ENCODE measurements at places on chromosomes 16 and 17.

DNA sequence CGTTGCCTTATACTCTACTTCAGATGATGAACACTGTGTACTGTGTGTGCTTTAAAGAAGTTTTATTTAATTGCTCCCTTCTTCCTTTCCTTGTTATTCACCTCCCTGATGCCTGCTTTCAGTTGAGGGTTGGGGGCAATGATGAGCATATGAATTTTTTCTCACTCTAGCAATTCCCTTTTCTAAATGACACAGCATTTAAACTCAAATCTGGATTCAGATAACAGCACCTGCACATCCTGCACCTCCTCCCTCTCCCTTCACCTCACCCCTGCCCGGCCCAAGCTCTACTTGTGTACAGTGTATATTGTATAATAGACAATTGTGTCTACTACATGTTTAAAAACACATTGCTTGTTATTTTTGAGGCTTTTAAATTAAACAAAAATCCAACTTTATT is 13.0 kb upstream of the PNPO start:
- DNase-seq = no peak

DNA sequence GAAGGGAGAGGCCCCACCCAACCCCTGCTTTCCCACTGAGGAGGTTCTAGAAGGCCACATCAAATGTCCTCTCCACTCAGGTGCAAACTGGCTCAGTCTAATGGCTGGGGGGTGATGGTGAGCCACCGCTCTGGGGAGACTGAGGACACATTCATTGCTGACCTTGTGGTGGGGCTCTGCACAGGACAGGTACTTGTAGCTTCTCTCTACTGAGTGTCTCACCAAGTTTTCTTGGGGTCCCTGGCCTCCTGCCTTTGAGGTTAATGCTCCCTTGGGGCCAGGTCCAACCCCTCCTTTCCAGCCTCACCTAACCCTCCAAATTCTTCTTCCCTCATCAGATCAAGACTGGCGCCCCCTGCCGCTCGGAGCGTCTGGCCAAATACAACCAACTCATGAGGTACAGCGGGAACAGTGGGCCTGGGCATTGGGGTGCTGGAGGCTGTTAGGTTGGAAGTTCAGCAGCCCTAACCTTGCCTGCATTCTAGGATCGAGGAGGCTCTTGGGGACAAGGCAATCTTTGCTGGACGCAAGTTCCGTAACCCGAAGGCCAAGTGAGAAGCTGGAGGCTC is 5.7 kb downstream of the ENO3 start:
- no peak for DNase-seq

DNA sequence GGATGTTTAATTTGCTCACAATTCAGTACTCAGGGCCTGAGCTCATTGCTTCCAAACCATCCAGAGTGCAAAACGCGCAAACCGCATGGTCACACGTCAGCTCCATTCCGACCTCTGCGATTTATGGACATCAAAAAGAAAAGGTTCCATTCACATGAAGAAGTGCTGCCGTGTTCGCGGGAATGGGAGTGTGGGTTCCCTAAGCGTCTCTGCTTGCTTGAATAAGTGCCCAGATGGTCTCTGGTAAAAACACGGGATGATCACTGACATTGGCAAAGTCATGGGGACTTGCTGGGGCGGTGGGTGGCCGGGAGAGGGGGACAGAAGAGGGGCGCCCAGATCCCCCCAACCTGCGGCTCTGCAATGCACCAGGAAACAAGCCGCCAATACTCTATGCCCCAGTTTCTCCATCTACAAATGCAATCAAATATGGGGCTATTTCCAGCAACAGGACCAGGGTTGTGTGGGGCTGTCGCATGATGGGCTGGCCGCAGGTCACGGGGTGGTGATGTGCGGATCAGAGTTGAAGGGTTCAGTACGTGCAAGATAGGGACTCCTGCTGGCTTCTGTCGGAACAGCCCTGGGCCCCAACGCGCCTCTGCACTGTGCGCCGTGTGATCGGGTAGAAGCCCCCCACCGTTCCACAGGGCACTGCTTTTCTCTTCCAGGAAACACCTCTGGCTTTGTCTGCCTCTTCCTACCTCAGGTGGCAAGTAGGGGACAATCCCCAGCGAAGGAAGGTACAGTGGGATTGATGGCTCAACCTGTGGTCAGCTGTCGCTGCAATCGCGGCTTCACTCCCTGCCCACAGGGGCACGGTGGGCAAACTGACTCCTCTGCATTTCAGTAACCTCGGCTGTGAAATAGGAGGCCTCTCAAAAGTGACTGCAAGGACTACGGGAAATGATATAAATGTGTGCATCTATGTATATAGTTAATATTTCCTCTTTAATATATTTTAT is 11.2 kb downstream of the FOXF1 start:
- DNase-seq = no peak

DNA sequence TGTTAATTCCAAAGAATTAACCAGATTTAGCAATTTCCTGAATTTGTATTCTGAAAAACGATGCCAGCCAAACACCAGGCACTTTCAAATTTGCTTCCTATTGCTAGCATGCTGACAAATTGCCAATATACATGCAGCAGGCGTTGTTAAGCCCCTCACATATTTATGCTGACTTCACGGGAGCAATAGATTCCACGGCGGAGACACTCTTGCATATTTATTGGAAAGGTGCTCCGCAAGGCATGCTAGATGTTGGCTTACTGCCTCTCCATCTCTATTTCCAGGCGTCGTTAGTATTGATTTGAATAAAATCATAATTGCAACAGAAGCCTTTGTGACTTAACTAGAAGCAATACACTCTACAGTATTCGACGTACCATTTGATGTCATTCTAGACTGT is 211.0 kb upstream of the IRX5 start:
- no peak for DNase-seq

- no peak for DNase-seq
Measured at GRCh38 chr17:2928294-2928890, 132.2 kb downstream of the RAP1GAP2 start.

- no peak for DNase-seq
Measured at GRCh38 chr17:36089888-36090836, at the start of gene CCL3. TSS of gene CCL3 (minus strand) at chr17:36090143. CDS start at chr17:36090058, 85 bp downstream.

DNA sequence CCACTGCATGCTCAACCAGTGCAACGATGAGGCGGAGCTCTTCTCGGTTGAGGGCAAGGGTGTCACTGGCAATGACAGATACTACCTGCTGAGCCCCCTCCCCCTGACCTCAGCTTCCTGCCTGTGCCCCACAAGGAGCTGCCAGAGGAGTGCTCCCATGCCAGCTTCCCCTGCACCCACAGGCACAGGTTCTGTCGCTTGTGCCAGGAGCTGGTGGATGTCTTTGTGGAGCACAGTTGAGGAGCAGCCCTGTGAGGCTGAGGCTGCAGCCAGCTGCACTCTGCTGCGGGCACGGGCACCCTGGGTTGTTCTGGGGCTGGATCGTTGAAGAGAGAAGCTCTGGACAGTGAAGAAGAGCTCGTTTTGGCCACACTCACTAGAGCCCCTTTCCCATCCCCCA is 165.3 kb upstream of the ZNF267 start:
- DNase-seq = no peak

DNA sequence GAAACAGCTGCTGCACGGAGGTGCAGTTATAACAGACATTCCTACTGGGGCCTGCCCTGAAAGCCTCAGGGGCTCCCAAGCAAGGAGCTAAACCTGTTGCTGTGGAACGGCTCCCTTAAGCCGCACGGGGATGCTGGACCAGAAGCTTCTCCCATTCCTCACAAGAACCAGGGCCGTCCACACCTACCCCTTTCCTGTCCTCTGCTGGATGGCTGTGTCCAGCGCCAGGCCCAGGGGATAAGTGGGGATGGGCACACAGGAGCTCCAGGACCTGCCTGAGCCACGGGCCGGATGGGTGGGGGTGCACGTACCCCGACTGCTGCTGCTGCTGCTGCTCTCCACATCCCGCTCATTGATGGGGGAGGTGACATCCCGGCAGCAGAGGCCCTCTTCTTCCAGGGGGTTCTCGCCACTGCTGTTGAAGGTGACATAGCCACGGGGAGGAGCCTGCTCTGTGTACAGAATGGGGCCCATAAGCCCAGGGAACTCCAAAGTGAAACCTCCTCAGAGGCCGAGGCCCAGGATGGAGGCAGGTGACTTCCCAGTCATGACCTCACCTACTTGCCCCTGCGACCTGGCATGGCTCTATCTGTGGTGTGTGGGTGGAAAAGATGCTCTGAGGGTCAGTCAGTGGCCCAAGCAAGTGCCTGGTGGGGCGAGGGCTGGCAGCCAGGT is 8.6 kb downstream of the NUDT16L1 start:
- no peak for DNase-seq

GRCh38 chr17:81031566-81032550 is 3.1 kb upstream of the BAIAP2 start:
- DNase-seq = no peak

GRCh38 chr17:60422162-60422665 is at the start of gene CHCT1:
TSS of gene CHCT1 (plus strand) at chr17:60422489. CDS start at chr17:60422593, 104 bp downstream.
- DNase-seq = no peak

GRCh38 chr16:19105131-19105530 is 8.6 kb upstream of the ITPRIPL2 start:
- DNase-seq = no peak

GRCh38 chr16:67246756-67247191 is 507 bp downstream of the FHOD1 start:
- no peak for DNase-seq

- no peak for DNase-seq
Measured at GRCh38 chr17:44119798-44120197, 3.6 kb downstream of the HDAC5 start.

DNA sequence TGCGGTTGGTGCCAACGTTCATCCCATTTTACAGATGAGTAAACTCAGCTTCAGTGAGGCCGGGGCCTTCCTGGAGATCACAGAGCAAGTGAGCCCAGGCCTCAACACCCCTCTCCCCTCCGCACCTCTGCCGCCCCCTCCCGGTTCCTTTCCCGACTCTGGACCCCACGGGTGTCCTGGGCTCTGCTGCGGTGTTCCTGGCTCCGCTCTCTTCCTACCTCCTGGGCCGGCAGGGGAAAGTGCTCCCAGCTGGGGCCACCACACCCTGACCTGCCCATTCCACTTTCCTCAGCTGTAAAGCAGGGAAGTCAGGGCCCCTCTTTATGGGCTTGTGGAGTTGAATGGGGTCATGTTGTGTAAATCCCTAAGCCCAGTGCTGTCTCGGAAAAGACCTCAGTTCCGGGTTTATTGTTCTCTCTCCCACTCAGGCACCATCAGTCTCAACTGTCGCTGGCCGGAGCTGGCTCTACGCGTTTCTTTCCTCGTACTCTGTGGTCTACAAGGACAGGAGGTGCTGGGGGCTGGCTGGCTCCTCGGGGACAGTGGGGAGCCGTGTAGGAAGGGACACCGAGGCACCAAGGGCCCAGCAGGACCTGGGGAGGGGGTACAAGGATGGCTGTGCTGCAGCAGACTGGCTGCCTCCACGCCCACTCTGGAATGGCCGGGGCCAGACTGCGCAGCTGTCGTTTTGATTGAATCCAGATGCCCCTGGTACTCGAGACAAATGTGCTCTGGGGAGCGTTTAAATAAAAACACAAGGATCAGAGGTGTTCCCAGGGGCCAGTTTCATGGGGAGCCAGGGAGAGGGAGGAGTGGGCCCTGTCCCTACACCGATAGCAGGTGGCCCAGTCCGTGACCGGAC is 21.7 kb upstream of the ACSF3 start:
- no peak for DNase-seq

GRCh38 chr16:78742501-78743283 is 643.2 kb downstream of the WWOX start:
- no peak for DNase-seq

- DNase-seq = no peak
Measured at GRCh38 chr16:82699711-82700495, 73.1 kb downstream of the CDH13 start.

DNA sequence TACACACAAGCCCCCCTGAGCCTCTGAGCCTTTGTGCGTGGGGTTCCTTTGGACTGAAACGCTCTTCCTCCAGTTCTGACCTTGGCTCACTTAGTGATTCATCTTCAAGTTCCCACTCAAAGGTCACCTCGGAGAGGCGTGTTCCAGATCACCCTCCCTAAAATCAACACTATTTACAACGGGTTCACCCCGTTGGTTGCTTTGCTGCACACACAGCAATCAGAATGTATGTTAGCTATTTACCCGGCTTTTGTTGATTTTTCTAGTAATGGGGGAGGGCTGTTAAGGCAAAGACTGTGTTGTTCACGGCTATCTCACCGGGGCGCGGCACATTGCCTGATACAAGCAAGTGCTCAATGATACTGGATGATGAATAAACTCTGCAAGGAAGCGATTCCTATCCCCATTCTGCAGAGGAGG is 977 bp downstream of the NAGPA start:
- DNase-seq = no peak

DNA sequence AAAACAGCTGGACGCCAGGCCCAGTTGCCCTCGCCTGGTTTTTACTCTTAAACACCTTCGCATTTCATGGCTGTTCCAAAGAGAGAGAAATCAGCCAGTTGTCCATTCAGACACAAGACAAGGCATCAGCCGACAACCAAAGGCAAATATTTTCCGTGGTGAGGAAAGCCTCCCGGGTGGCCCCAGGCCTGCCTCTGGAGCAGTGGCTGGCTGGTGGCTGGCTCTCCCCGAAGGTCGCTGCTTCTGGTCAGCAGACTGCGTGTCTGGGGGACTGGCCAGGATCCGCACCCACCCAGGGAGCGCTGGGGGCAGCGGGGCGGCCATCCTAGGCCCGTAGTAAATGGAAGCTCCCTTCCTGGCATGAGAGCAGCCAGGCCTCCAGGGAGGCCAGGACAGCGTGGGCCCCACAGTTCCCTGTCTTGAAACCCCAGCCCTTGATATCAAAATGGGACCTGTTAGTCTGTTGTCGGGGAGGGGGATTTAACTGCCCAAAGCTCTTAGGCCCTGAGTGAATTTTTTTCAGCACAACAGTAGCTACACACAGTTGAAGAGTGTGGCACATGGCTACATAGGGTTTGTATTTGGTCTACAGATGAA is 57.7 kb downstream of the SREBF1 start:
- DNase-seq = no peak

DNA sequence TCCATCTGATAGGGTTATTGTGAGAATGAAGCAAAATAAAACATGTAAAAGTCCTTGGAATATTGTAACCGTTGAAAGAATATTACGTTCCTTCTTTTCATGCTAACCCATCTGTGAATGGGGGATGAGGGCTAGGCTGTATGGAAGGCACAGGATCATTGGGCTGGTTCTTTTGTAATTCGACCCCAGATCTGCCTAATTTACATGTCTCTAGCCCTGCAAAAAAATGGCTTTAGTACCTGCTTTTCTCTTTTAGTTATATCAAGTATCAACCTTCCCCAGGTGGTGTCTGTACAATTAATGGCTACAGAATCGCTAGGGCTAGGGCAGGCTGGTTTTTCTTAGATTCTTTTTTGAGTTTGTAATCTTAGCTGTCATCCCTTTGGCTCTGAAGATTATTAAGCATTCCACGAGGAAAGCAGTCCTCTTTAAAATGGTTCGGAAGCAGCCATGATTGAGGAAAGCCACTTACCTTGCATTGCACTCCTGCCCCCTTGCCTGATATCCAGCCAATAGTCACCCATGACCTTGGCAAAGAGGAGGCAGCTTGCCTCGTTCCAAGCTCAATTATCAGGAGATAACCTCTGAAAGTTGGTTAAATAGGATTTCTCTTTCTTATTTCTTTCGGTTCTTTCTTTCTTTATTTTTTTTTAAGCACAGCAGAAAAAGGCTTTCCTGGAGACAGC is 153.9 kb upstream of the ZKSCAN2 start:
- no peak for DNase-seq

GRCh38 chr17:77427391-77427991 is 286.7 kb downstream of the SEC14L1 start:
- DNase-seq = no peak
